NCI-H1436 treated with DMSO at 0.1 percent for 48 hours (cell line): ENCODE measurements at places on chromosomes 16 and 17.

DNA sequence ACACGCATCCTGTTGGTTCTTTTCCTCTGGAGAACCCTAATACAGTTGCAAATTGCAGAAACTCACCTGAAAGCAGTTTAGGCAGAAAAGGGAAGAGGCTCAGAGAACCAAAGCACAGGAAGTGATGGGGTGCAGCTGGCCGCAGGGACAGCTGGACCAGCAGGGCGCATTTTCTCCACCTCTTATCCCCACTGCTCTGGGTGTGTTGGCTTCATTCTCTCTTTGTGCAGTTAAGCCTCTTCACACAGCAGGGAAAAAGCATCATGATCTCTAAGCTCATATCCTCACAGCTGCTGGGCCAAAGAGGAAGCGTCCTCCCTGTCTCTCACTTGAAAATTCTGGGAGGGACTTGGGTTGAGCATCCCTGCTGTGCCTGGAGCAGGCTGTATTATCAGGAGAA, 20.0 kb upstream of the LRRC75A start:
- DNase-seq, result no peak

GRCh38 chr16:88065747-88066142, 114.5 kb downstream of the BANP start:
- no peak for DNase-seq

- DNase-seq, result no peak
Measured at GRCh38 chr16:65069766-65070165, 52.1 kb downstream of the CDH11 start.

DNA sequence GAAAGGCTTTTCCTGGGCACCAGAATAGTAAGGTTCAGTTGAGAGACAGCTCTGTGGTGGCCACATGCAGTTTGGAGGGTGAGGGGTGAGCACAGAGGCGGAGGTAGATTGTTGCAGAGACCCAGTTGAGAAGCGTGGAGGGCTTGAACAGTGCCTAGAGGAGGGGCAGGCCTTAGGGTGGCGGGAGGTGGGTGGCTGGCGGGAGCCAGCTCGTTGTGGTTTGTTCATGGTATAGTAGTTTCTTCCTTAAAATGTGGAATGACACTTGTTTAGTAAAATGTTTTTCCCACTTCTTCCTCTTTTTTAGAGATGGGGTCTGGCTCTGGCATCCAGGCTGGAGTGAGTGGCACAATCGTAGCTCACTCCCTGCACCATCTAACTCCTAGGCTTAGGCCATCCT, 14.2 kb downstream of the USP10 start:
- no peak for DNase-seq

DNA sequence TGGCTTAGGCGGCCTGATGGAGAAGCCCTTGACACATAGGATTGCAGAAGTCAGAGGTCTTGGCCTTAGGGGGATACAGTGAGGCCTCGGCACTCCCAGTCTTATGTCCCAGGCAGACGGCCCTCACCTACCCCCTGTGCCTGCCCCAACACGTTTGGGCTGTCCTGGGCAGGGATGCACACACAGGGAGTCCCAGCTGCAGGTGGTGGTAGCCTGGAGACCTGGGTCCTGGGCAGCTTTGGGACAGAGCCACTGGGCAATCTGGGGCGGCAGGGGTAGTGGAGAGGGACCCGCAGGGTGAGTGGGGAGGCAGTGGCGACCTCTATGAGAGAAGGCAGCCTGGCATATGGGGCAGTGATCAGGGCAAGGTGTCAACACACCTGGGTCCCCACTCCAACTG, 48.3 kb downstream of the SDK2 start:
- DNase-seq, result no peak

GRCh38 chr16:84194470-84195200, 3.7 kb downstream of the ADAD2 start:
- DNase-seq, result no peak

GRCh38 chr17:8466456-8466855, 30.8 kb downstream of the NDEL1 start:
- DNase-seq, result no peak

- no peak for DNase-seq
Measured at GRCh38 chr17:1329745-1330343, 50.4 kb downstream of the TRARG1 start.

DNA sequence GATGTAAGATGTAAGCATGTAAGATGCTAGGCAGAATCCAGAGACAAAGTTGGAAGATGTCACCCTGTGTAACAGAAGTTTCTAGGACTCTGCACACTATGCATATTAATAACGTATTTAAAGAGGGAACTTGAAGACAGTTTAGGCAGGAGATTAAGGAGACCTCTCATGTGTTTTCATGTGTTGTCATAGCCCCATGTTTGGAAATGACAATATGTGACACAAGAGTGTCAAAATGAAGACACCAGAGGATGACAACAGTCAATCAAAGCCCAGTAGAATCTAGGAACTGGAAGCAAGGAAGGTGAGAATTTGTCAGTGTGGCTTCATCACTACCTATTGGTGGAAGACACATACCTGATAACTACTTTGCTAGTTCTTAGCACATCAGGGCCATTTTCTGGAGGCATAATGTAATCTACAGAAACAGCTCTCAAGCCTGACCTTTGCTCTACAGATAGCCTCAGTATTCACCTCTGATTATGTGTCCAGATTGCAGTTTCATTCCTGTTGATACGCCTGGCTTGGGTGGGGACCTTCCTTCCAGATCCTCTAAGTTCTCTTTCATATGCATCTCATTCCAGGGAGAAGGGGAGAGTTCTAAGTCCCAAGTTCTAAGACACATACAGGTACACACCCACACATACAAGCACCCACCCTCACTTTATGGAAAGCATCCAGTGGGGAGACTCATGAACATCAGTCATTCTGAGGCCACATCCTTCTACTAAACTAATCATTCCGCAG, 26.3 kb downstream of the PMP22 start:
- no peak for DNase-seq

DNA sequence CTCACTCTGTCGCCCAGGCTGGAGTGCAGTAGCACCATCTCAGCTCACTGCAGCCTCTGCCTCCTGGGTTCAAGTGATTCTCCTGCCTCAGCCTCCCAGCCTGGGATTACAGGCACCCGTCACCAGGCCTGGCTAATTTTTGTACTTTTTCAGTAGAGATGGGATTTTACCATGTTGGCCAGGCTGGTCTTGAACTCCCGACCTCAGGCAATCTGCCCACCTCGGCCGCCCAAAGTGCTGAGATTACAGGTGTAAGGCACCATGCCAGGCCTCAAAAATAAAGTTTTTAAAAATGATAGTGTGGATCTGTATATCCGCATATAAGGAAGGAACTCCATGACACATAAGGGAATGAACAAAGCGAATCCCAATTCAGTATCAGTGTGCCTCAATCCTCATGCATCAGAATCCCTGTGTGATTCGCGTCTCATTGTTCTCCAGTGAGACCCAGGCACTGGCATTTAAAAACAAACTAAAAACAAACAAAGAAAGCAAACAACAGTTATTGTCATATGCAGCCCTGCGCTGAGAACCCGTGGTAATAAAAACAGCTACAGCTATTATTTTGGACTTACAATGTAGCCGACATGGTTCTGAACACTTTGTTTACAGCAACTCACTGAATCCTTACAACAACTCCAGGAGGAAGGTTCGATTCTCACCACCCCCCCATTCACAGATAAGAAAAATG, 54.1 kb upstream of the CREBBP start:
- no peak for DNase-seq

DNA sequence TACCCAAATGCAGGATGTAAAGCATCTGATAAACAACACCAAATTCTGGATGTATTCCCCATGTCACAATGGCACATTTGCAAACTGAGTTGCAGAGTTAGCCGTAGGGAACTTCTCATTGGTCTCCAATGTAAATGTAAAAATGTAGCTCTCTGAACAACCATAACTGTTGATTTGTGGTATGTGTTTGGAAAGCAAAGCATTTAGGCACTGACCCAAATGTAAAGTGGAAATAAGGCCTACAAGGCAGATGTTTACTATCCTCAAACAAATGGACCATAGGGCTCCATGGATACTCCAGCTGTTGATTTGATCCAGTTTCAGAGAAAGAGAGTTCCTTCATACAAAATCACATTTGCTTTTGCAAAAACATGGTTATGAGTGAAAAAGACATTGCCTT, 223.0 kb upstream of the ELAC2 start:
- DNase-seq, result no peak

GRCh38 chr17:82098939-82099763, 1.1 kb upstream of the FASN start:
- no peak for DNase-seq

DNA sequence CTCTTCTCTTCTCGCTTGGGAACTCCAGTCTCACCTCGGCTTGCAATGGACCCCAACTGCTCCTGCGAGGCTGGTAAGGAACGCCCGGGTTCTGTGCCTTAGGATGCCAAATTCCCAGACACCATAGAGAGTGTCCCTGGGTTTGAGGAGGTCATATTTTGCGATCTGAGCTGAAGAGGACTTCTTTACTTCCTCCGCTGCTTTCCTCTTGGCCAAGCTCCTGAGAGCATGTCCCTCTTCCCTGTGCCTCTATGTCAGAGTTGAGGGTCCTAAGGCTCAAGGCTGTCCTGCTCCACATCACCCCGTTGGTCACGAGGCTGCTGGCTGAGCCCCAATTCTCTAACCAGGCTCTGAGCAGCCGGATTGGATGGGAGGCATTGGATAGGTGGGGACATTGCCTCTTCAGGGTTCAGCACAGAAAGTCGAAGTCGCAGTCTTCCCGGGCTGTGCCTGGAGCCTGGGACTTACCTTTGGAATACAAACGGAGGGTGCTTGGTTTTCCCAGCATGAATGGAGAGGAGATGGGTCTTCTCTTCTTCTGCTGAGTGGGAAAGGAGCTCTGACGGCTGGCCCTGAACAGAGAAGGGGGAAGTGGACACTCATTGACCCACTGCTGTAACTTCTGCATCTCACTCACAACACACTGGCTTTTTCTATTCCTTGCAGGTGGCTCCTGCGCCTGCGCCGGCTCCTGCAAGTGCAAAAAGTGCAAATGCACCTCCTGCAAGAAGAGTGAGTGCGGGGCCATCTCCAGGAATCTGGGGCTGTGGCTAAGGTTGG, 416 bp downstream of the MT1H start:
- DNase-seq, result no peak

GRCh38 chr17:41284043-41284442, 8.5 kb downstream of the KRTAP9-7 start:
- DNase-seq, result no peak

- no peak for DNase-seq
Measured at GRCh38 chr17:40060887-40061608, 1.7 kb upstream of the THRA start.

DNA sequence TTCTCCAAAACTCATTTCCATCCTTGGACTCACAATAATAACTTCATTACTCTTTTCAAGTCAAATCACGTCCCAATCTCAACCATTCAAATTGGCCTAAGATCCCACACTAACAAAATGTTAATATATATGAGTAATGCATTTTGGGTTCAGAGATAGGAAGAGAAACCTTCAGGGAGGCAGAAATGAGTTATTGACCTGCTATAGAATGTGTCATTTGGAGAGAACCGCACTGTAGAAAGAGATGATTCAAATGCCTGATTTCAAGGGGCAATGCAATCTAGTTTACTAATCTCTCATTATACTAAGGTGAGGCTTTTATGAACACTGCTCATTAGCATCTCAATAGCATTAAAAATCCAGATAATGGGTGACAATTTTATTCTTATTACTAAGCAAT, 1595.0 kb upstream of the GOT2 start:
- no peak for DNase-seq

DNA sequence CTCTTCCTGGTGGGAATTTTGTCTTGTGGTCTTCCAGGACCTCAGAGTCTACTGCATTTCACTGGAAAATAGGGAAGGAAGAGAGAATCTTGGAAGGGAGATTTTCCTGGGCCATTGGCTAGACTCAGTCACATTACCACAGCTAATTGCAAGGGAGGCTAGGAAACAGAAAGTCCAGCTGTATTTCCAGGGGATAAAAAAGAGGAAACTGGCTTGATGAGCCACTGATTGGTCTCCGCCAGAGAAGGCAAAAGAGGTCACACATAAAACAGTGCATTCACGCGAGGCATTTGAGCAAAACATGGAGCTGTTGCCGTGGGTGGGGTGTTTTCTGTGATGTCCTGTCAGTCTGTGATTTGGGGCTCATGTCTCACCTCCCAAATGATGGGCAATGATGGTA, 345.3 kb downstream of the FOXL1 start:
- DNase-seq, result no peak
